ENCODE measurements at places on chromosomes 7 and 10.

GRCh38 chr7:128020159-128020558 lies 11.1 kb downstream of the LRRC4 start:
- no peak for DNase-seq

DNA sequence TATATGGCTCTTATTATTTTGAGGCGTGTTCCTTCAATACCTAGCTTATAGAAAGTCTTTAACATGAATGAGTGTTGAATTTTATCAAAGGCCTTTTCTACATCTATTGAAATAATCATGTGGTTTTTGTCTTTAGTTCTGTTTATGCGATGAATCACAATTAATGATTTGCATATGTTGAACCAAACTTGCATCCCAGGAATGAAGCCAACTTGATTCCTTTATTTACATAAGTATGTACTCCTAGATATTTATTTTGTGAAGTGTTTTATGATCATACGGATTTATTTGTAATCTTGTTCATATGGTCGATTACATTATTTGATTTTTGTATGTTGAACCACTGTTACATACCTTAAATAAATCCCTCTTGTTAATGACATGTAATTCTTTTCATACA lies 244.3 kb upstream of the KCND2 start:
- DNase-seq: no peak

GRCh38 chr10:121409466-121410104 lies 188.7 kb downstream of the FGFR2 start:
- no peak for DNase-seq

GRCh38 chr7:66739953-66740301 lies 606 bp upstream of the RABGEF1 start:
- no peak for DNase-seq

DNA sequence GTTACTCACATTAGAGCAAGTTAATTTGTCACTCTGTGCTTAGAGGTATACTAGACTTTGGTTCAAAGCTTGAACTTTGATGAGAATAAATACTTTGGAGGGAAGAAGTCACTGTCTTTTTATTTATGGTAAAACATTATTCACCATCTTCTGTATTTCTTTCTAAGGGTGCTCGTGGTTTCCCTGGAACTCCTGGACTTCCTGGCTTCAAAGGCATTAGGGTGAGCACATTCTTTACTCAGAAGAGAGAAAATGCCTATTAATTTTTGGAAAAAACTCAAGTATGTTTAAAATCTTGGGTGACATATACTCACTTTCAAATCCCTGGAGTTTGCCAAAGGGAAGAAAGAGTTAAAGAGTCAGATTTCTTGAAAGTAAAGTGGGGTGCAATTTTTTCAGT lies 10.8 kb downstream of the COL1A2 start:
- DNase-seq: no peak

DNA sequence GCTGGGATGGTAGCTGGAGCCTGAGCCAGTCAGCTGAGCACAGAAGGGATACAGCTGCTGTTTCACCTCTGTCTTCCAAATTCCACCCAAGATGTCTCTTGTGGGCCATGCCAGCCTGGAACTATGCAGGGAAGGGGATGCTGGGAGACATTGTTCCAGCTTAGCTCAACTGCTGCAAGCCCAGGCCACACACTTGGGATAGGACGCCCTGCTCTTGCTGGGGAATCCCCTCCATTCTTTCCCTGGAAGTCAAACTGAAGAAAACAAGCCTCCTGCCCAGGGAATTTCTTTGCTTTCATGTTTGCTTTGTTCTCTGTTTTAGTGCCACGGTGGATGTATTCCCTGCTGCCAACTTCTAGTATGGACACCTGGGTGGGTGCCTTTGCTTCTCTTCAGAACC lies 55.2 kb upstream of the CDK13 start:
- DNase-seq: no peak

GRCh38 chr10:17427201-17427600 lies 27.2 kb downstream of the ST8SIA6 start:
- DNase-seq: no peak

DNA sequence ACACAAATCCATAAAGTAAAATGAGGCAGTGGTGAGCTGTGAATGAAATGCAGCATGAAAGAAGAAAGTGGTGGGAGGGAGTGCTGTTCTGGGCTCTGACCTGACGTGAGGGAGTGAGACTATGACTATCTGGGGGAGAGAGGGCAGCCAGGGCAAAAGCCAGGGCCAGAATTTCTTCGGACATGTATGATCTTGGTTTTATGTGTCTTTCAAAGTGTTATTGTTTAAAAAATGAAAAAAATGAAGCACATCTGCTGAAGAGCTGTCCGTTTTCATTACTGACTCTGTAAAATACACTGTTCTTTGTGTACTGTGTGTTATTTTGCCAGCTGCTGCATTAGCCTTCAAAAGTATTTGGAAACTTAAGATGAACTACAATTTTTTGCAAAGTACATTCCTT lies 70.2 kb upstream of the KLF14 start:
- DNase-seq: no peak
